Stimulated activated CD4-positive, alpha-beta T cell treated with anti-CD3 and anti-CD28 coated beads, Interleukin-2, amount 100 ng/mL, for 48 hours (primary cell): ENCODE measurements at places on chromosomes 16 and 17.

DNA sequence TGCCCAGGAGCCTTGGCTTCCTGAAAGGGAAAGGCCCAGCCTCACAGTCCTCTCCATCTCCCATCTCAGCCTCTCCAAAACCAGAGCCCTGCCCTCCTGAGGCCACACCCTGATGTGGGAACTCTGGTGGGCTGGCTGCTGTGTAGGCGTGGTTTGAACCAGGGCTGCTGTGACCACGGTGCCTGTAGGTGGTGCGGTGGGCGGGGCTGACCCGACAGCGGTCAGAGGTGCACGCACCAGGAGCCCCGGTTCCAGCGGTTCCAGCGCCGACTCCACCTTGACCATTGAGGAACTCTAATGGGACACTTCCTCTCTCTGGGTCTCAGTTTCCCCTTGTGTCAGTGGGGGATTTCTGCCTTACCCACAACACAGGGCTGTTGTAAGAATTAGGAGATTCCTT, 2.4 kb downstream of the RAP1GAP2 start:
- DNase-seq, result no peak

DNA sequence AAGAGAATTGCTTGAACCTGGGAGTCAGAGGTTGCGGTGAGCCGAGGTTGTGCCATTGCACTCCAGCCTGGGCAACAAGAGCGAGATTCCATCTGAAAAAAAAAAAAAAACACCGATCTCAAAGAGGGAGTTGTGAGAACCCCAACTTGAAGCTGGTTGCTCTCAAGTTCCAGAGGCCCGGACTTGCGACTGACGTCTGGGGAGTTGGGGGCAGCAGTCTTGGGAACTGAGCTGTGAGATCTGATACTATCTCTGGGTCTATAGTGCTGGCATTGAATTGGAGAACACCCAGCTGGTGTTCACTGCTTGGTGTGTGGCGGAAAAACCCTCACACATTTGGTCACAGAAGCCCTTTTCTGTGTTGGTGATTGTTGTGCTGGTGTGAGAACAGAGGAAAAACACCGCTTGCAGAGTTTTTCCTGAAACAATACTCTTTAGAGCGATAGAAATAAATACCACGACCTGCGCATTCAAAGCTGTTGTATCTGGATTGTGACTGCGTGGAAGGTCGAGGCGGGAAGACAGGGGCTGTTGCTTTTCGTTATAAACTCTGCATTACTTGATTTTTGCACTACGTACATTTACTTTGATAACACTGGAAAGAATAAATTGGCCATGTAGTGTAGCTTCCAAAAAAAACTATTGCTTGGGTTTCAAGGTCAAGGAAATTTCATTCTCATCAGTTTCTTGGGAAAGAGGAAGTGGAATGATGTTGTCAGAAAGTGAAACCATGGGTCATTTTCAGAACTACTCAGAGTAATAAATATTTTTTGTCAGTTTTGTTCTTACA, 8.8 kb downstream of the SCIMP start:
- no peak for DNase-seq

DNA sequence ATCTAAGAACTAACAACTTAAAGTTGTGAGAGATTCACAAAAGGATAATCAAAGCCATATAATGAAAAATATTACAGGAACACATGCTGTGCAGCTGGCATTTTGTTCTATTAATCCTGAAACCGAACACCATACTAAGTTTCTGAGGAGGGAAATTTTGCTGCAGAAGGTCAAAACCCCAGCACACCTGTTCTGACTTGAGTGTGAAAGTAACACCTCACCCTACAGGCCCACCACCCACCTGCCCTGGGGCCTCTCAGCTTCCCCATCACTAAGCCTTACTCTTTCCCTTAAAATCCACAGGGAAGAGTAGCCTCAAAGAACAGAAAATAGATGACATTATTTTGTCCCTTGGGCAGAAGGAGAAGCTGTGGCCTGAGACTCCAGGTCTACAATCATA, 44.8 kb downstream of the STAT5A start:
- DNase-seq, result no peak

GRCh38 chr16:71919035-71919434, 23.7 kb downstream of the IST1 start:
- DNase-seq, result no peak

DNA sequence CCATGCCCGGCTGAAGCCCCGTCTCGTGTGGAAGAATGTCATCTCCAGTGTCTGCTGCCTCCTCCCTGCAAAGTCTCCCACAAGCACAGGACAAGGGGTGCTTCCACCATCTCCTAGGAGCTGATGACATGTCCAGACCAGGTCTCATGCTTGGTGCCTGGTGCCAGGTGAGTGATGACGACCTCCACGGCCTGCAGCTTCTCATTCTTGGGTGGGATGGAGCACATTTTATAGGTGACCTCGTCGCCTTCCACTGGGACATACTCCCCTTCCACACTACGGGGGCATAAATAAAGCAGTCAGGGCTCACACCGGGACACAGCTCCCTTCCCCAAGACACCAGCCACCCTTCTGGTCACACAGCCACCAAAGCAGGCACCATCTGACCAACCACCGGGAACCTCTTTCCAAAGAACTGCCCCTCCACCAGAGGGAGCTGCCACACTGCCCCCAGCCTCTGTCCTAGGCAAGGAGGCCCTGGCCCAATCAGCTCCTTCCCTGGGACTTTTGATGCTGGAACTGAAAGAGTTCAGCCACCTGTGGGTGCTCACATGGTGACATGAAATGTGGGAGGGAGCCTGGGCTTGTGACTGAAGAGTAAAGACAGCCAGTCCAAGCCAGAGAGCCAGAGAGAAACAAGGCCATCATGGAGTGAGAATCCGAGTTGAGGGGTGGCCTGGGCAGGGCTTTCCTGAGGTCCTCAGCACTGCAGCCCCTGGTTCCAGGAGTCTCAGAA, 13.6 kb downstream of the CARHSP1 start:
- DNase-seq, result no peak

GRCh38 chr17:37787055-37787757, 42.3 kb upstream of the HNF1B start:
- DNase-seq, result no peak

- DNase-seq, result peak; percentile 28
Observed at GRCh38 chr16:68396481-68396880, 51.8 kb downstream of the SMPD3 start.

GRCh38 chr17:76630151-76630550, 13.4 kb downstream of the ST6GALNAC1 start:
- no peak for DNase-seq

DNA sequence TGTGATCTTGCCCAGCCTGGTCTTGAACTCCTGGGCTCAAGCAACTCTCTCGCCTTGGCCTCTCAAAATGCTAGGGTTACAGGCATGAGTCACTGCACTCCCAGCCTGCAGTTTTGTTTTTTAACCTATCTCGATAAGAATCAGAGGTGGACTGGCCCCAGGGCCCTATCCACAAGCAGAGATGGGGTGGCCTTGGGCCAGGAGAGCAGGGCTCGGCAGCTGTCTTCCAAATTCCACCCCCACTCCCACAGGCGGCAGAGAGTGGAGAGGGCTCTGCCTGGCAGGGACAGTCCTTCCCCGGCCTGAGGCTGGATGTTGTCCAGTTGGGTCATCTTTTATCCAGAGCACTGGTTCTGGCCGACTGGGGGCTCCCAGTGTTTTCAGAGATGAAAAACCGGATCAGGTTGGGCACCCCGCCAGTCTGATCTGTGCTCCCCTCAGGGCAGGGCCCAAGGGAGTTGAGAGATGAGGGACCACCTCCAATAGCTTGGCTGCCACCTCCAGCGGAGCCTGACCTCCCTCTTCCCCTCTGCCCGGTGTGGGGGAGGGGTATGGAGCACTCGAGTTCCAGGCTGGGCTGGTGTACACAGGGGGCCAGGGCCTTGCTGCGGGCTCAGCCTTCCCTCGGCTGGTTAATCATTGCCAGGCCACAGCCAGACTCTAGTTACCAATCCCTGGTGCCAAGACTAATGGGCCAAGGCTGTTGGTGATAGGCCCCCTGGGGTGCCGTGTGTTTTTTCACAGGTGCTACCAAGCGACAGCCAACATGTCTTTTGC, 30.3 kb upstream of the MYO15B start:
- no peak for DNase-seq

- no peak for DNase-seq
Observed at GRCh38 chr17:20307326-20307910, 159.9 kb downstream of the LGALS9B start.

DNA sequence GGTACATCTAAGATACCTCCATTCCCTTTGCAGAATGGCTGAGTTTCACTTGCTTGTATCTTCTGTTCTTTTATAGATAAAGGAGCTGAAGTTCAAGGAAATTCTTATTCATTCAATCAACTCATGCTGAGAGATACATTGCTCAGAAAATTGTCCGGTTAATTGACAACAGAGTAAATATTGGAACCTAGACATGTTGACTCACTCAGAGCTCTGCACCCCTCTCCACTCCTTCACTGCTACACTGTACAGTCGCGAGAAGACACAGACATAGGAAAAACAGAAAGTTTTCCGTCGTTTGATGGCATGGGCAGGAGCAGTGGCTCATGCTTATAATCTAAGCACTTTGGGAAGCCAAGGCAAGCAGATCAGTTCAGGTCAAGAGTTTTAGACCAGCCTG, 690.5 kb upstream of the SOX9 start:
- no peak for DNase-seq
